Posterior vena cava (tissue), 2 donors: ENCODE measurements at places on chromosomes 16 and 17. TPM values are rescaled to one million over a fixed set of nuclear protein-coding genes. Genes with fewer than 3 reads are reported as not detected.

- peak; percentile 37 for DNase-seq
These were observed 22.6 kb downstream of the RNF213 start for GRCh38 chr17:80283116-80283852.

GRCh38 chr17:9071811-9072498, 50.6 kb downstream of the NTN1 start:
- DNase-seq = peak; percentile 53

- DNase-seq = peak; percentile 90
These were observed 172.8 kb upstream of the ZNF267 start for GRCh38 chr16:31700530-31701388.

GRCh38 chr17:18158022-18158600, 25.5 kb upstream of the ALKBH5 start:
- DNase-seq = peak; percentile 99

- no peak for DNase-seq
These were observed 5.9 kb upstream of the CBLN1 start for GRCh38 chr16:49287572-49287971.

DNA sequence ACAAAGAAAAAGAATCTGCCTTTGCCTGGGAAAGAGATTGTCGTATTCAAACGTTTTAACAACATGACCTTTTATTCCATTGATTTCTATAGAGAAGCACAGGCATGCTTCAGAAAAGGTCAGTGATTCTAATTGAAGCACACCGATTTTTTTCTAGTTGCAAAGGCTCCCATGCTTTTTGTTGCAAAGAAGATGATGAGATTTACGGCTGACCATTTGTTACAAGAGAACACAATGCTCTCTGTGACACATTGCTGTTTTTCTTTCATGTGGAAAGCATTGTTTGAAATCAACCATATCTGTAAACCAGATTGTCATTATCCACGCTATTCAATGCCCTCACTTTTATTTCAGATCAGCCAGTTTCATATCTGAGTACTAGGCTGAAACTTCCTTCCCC, 99.8 kb downstream of the NLK start:
- DNase-seq = no peak

DNA sequence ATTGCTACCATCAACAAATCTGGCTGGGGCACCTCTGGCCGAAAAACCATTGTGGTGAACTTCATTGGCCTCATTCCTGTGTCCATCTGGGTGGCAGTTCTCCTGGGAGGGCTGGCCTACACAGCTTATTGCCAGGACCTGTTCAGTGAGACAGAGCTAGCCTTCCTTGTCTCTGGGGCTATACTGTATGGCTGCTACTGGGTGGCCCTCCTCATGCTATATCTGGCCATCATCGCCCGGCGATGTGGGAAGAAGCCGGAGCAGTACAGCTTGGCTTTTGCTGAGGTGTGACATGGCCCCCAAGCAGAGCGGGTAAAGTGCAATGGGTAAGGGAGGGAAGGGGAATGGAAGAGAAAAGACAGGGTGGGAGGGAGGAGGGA, 9.5 kb downstream of the HAS3 start:
- DNase-seq = peak; percentile 62

DNA sequence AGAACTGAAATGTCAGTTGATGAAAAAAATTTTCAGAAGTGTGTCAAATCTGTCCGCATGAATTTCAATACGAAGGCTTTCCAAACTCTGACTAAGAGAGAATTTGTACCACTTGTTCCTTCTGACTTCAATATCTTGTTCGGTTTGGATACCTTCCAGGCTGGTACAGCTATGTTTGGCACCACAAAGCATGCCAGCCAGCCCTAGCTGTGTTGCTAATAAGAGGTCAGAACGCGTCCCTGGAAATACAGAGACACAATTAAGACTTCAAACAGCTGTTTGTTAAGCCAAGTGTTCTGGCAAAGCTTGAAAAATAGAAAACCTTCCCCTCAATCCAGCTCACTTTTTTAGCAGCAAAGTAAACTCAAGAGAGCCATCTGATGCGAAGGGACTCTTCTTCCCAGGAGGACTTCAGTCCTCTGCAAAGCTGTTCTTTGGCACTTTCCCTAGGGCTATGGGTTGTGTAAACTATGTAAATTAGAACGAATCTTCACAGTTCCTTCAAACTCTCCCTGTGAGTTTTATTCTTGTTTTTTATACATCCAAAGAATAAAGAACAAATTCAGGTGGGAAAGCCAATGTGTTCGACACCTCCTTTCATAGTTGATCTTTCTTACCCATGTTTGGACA, 35.1 kb downstream of the GRB2 start:
- DNase-seq = no peak

- DNase-seq = no peak
These were observed 44.7 kb upstream of the MEAK7 start for GRCh38 chr16:84548971-84549844.

GRCh38 chr16:56518425-56518824, 1.4 kb downstream of the BBS2 start:
- no peak for DNase-seq

KRT20 gene
- total RNA-seq = not detected

APPBP2 gene
- total RNA-seq = 31.3 TPM

GPRC5C gene
- 12.9 TPM for total RNA-seq

UNC13D gene
- total RNA-seq = 7.3 TPM

KRT33A gene
- total RNA-seq = not detected

MMP28 gene
- 18.2 TPM for total RNA-seq

PYDC1 gene
- not detected for total RNA-seq

ITGB3 gene
- total RNA-seq = 53.5 TPM

OTOP3 gene
- total RNA-seq = not detected

RNF222 gene
- not detected for total RNA-seq

ACSM2B gene
- total RNA-seq = not detected
